ENCODE measurements at places on chromosomes 1 and 21. TPM values are rescaled to one million over a fixed set of nuclear protein-coding genes. Genes with fewer than 3 reads are reported as not detected.

Gene SMPDL3B
- 1.3 TPM for total RNA-seq

Gene ALX3
- total RNA-seq = not detected

Gene S100A9
- 1.2 TPM for total RNA-seq

Gene SLC1A7
- total RNA-seq = not detected
